ENCODE measurements at places on chromosomes 3 and 15.

GRCh38 chr3:42247576-42248027 lies 18.4 kb downstream of the CCK start:
- DNase-seq, result peak; percentile 46

DNA sequence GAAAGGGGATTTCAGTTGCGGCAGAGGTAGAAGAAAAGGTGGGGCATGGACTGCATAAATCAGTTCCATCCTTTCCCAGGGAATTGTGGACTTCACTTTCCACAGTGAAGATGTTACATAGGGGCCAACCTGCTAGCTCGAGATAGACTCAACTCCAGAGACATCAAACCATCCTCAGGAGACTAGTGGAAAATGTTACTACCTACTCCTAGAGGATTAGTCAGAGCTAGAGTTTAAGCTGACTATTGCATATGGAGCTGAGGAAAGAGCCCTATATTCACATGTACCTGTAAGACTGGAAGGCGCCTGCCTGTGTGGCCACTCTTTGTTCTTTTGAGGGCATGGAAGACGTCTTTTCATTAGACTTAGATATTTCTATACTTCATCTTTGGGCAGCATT lies 69.2 kb downstream of the KLHL25 start:
- DNase-seq, result no peak

GRCh38 chr3:38521391-38521987 lies 25.3 kb downstream of the EXOG start:
- DNase-seq, result peak; percentile 43

DNA sequence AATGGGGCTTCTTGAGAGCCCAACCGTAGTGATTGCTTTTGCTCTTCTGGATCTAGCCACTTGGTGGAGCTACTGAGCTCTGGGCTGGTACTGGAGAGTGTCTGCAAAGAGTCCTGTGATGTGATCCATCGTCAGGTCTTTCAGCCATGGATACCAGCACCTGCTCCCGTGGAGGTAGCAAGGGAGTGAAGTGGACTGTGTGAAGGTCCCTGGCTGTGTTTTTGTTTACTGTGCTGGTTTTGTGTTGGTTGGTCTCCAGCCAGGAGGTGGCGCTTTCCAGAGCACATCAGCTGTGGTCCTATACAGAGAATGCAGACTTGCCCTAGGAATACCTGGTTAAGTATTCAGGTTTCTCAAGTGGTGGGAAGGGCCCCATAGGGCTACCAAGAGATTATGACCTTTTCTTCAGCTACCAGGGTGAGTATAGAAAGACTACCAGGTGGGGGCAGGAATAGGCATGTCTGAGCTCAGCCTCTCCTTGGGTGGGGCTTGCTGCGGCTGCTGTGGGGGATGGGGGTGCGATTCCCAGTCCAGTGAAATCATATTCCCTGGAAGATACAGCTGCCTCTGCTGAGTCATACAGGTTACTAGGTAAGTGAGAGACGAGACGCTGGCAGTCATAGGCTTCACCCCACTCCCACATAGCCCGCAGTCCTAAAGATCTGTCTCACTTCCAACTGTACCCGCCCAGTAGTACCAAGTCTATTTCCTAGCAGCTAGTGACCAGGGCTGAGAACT lies 733.7 kb downstream of the ZNF385D start:
- no peak for DNase-seq

DNA sequence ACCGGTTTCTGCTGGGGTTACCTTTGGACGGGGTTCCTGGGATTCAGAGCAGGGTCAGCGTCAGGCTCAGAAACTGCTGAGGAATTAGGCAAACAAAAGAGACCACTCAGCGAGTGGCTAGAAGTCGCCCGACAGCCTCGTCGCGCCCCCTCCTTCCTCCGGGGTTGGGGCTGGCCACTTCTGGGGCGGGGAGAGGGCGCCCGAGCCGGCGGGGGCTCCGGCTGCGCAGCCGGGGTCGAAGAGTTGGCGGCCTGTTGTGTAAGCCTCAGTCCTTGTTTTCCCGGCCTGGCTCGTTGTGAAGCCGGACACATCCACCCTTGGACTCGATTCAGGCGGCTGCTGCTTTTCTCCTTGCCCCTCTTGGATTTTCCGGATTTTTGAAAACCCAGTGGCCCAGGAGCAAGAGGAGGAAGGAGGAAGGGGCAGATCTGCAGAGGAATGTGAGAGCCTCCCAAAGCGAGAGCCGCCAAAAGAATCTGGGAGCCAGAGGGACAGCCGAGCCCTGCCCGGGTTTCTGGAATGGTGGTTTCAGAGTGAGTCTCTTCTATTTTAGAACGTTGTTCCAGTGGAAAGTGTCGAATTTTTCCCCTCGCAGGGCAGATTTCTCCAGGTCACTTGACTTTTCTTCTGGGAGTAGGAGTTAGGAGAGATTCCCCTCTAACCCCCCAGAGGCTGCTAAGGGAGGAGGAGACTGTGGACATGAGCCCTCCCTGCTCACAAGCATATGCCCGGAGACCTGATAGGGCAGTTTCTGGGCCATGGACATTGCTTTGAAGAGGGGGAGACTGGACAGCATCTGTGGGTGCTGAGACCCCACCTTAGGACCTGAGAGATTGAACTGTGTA lies 666 bp downstream of the SNX33 start:
- DNase-seq, result no peak

DNA sequence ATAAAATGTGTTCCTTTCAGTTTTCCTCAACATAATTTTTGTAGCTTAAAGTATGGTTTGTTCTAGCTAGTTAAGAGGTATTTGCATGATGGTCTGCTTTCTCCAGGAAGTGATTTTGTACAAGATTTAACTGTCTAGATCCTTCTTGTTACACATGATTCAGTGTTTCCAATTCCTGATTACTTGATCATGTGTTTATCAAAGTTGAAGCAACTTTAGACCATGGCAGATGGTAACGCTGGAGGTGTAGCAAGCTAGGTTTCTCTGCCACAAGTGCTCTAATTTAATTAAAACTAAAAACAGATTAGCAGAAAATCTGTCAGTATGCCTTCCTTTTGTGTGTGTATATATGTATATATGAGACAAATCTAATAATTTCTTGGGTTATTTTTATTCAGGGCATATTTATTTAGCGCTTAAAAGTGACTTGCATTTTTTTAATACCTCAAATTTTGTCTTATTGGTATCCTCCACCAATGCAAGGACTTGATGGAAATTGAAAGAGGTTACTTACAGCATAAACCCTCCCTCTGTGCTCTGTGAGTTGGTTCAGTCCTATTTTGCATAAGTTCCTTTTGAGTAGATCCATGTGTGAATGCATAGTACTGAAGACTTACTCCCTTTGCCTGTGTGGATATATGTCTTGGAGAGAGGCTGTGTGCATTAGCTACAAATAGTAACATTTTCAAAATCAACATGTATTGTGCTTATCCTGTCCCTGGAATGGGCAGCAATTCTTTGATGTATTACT lies 157.3 kb upstream of the CGNL1 start:
- DNase-seq, result no peak

DNA sequence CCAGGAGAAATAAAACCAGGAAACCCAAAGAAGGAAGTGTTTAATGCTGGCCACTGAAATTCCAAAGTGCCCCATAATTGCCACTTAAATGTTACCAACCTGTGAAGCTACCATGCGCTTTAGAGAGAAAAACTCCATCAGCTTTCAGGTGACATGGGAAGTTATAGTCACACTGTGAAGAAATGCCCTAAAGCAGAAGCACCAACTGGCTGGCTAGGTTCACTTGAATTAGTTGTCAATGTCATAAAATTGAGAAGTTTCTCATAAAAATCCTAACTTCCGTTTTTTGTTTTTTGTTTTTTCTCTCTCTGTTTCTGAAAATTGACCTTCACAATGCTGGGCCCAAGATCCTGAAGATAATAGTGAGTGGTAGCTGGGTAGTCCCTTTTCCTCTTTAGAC lies 167.9 kb upstream of the CTNNB1 start:
- no peak for DNase-seq

- no peak for DNase-seq
Measured at GRCh38 chr15:81304226-81304625, 19.7 kb downstream of the STARD5 start.

DNA sequence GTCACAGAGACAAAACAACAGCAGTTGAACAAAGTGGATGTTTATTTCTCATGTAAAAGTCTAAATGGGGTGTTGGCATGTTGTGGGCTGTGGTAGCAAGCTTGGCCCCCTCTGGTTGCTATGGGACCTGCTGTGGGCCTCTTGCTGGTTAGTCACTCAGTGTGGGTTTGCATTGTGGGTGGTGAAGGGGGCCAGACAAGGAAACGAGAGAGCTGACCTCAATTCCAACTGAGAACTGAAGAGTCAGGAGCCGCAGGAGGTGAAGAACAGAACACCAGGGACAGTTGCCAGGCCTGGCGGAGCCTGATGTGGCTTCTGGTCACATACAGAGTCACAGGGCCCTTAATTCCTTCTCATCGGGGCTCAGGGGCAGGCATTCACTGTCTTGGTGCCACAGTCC lies 1.9 kb upstream of the ADPGK start:
- DNase-seq, result no peak

GRCh38 chr3:127368186-127369032 lies 80.6 kb upstream of the PRR20G start:
- no peak for DNase-seq

- no peak for DNase-seq
Measured at GRCh38 chr15:50107591-50108408, 11.2 kb downstream of the ATP8B4 start.

GRCh38 chr15:36798794-36799193 lies 219.4 kb downstream of the CDIN1 start:
- DNase-seq, result no peak

- DNase-seq, result no peak
Measured at GRCh38 chr15:77782691-77783090, 150.0 kb upstream of the LINGO1 start.

DNA sequence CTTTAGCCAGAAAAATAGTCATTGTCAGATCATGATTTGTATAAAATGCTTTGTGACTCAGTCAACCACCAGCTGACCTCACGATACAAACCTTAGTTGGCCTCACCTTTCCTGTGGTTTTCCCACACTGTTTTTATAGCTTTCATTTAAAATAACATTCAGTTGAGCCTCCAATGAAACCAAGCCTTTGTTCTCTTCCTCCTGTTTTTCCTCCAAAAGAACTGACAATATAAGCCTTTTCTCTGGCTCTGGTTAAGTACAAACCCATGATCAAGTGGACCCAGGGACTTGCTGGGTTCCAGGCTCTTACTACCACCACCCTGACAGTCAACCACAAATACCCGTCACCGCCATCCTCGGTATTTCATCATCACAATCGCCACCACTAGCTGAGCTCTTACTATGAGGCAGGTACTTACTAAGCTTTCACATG lies 81.7 kb downstream of the TAMM41 start:
- DNase-seq, result no peak
